Uterus (tissue), 4 donors: ENCODE measurements at places on chromosomes 11 and 22. TPM values are rescaled to one million over a fixed set of nuclear protein-coding genes. Genes with fewer than 3 reads are reported as not detected.
A peak's percentile ranks its signal among the peaks of the same experiment; 100 is the strongest.

- no peak for DNase-seq
Observed at GRCh38 chr22:30717952-30718351, 23.3 kb downstream of the OSBP2 start.

DNA sequence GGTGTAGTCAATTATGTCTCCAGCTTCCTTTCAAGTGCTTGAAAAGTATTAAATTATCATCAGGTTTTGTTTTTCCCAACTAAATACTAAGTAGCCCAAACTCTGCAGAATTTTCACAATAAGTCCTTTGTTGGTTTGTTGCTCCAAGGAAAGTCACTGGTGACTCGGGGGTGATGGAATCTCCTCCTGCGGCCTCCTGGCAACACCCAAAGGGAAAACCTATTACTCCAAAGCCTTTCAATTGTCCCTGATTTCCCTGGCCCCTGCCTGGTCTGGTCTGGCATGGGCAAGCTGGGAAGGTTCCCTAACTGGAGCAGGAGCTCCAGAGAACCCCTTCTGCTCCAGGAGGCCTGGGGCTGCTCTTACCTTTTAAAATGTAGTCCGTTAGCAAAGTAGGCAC is 47.9 kb downstream of the FEZ1 start:
- no peak for DNase-seq

DNA sequence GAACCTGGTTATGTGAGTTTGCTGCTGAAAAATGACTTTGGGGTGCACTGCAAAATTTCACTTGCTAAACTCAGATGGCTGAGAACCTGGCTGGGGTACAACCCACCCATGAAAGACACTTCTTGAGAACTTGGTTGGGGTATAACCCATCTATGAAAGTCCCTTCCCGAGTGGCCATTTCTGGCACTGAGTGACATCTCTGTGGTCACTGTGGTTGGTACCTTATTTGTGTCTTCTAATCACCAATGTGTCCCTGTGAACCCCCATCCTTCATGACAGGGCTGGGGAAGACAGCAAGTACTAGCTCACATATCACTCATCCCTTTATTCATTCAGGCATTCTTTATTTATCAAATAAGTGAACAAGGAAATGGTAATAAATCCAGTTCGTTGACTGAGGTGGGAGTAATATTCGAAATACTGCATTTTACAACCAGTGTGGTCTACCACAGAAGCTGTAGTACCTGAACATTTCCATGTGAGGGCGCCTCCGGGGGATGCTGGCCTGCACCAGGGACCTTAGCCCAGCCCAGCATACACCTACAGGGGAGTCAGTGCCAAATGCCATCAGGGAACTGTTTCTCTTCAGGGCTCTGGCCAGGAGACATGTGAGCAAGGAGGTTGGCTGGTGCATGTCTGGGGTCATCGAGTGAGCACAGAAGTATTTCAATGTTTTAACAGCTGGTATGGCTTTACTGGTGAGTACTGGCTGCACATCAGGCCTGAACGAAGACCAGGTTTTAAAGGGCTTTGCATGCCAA is 122.1 kb downstream of the CSNK2A3 start:
- no peak for DNase-seq

DNA sequence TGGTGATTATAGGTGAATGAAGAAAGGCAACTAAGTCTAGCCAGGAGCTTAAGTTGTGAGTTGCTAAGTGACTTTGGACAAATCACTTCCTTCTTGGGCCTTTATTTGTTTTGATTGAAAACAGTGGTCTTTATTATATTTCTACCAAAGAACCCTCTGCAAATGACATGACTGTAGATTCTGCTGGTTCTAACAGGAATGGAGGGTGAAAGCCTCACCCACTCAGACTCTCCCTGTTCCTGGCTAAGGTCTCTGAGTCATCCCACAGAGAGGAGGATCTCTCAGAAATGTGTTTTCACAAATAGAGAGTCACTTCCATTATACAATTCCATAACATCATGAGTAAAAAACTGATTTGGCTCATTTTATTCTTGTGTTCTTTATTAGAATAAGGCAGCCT is 583.9 kb upstream of the LRRC4C start:
- no peak for DNase-seq

A4GALT gene
- total RNA-seq: 100.0 TPM

DNA sequence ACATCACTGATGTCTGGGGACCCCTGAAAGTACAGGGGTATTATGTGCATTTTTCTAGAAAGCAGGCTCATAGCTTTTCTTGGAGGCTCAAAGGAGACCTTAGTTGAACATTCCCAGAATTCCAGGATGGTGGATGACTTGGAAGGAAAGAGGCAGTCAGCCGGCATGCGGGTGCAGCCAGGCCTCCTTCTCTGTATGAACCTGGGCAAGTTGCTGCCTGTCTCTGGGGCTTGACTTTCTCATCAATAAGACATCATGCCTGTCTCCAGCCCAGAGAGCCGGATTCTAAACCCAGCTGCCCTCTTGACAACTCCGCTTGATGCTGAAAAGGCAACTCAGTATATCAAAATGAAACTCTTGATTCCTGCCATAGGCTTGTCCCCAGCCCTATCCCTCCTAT is 12.6 kb downstream of the MS4A15 start:
- DNase-seq: no peak

RASD2 gene
- 4.9 TPM for total RNA-seq

DNA sequence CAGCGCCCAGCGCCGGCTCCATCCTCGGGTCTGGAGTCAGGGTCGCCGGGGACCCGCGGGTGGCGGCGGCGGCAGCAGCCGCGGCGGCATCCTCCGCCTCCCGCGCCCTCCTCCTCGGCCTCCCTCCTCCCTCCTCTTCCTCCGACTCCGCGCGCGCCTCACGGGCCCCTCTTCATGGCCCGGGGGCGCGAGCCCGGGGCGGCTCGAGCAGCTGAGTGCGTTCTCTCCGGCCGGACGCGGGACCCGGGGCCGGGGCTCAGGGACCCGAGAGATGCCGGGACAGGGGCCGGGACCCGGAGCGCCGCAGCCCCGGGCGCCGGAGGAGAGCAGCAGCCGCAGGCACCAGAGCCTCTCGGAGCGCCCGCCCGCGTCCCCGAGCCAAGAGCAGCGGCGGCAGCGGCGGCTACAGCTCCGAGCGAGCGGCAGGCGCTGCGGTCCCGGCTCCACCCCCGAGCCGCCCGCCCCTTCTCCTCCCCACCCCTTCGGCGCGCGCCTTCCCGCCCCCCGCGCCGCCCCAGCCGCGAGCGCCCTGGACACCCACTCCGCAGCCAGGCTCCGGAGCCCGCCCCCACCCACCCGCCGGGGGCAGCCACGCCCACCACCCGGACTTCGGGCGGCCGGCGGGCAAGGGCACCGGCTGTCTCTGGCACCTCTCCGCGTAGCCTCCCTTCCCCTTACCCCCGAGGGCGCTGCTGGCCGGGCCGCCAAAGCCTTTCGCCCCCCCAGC is at the start of gene CHST1:
Gene CHST1 (minus strand): TSS at position 417 of the 727 bp plus-strand sequence. CDS start 14,699 bp downstream, outside the sequence.
- peak; percentile 45 for DNase-seq

GRCh38 chr11:102364991-102365390 is 18.0 kb downstream of the BIRC2 start:
- DNase-seq: no peak

DNA sequence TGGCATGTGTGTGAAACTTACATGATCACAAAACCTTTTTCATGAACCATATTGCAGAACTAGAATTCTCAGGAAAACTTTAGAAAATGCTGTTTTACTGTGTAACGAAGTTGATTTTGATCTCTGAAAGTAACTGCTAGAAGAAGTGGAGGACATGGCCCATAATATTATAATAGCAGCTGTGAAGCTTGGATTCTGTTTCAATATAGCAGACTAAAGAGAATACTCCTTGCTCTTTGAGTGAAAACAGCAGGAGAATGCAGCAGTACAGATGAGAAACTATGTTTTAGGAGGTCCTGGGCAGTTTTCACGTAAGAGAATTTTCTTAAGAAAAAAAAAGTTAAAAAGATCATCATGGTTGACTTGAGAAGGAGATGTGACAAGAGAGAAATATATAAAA is 76.7 kb upstream of the POU2AF2 start:
- DNase-seq: no peak

DNA sequence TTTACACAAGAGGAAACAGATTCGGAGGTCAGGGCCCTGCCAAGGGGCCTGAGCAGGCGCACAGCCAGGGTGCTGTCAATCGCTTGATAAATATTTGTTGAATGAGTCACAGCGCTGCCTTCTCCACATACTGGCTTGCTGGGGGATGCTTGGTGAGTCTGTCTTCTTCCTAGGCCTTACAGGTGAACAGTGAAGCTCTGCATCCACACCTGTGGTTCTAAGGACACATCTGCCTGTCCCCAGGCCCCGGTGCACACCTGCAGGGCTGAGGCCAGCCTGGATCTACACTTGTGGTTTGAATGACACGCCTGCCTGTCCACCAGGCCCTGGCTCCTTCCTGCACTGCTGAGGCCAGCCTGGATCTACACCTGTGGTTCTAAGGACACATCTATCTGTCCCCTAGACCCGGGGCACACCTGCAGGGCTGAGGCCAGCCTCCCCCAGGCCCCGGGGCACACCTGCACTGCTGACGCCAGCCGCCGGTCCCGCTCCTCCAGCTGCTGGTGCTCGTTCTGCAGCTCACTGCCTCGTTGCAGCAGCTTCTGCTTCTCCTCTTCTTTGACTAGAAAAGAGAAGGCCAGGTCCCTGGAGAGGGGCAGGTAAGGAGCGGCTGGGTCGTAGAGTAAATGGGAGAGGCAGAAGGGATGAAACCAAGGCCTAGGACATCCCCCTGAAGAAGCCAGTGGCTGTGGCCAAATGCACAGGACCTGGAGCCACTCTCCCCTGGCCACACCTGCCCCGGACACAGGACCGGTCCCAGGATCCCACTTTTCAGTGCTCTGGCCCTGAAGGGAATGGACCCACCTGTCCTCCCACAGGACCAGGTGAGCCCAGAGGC is 124.6 kb downstream of the PHF21B start:
- no peak for DNase-seq

GRCh38 chr11:79043726-79044125 is 397.1 kb downstream of the TENM4 start:
- DNase-seq: no peak

GRCh38 chr11:15901054-15901453 is 455.3 kb downstream of the SOX6 start:
- DNase-seq: no peak

DNA sequence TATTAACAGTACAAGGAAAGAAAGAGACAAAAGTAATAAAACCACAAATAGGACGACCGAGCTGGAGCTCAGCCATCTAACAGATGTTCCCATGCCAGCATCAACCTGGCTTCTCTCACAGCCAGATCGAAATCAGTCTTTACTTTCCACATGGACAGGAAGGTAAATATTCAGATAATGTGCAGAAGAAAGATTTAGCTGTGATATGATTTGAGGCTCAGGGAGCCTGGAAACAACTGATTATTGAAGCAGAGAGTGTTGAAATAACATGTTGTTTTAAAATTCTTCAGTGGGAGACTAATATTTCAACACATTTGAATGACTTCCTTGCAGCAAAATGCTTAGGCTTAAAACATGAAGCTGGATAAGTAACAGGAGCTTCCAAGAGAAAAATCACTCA is 546.8 kb downstream of the ETS1 start:
- DNase-seq: no peak

GRCh38 chr11:43278193-43278956 is 33.4 kb upstream of the API5 start:
- DNase-seq: no peak

KCNJ1 gene
- total RNA-seq: not detected

- DNase-seq: no peak
Observed at GRCh38 chr22:32818446-32819115, 17.1 kb downstream of the TIMP3 start.

OR2AT4 gene
- total RNA-seq: not detected

DNA sequence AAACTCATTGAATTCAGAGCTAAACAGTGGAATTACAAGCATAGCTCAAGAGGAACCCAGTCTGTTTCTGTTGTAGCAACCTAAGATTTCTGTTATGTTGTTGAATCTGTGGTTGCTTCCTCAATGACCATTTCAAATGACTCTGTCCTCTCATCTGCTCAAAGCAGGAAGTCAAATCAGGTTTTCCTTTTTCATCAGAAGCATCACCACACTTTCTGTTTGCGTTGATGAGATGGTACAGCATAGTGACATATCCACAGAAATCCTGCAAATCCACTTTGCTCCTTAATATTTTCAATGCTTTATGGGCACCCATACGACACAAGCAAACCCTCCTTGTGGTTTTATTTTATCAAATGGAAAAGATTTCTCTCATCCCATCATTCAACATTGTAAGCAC is 12.6 kb upstream of the UCP2 start:
- no peak for DNase-seq

DNA sequence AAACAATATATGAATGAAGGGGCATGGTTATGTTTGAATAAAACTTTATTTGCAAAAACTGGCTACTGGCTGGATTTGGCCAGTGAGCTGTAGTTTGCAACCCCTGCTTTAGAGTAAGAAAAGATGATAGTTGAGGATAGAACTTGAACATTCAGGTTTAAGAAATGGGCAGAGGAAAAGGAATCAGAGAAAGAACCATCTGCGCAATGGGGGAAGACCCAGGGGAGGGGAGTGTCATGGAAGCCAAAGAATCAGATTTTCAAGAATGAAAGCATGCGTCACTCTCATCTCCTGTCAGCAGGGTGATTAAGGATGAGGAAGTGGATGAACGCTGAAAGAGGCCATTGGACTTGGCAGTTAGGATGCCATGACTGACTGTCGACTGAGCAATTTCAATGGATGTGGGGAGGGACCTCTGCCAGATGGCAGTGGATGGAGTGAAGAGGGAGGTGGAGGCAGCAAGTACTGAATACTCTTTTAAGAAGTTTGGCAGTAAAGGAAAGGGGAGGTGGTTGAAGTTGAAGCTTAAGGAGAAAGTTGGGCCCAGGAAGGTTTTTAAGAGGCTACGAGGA is 21.2 kb downstream of the FAT3 start:
- DNase-seq: no peak

DNA sequence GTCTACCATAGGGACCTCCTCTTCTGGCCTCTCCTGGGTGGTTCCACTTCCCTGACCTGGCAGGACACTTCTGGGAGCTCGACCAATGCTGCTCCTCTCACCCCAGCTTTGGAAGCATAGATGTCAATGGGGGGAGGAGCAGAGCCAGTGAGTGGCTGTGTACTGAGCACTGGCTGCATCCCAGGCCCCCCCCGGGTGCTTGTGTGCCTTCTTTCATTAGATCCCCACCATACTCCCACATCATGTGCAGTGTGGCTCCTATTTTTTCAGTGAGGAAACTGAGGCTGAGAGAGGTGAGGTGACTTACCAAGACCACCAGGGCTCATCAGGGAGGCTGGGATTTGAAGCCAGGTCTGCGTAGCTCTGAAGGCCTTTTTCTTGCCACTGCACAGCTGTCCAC is 44.3 kb downstream of the LRRC32 start:
- DNase-seq: no peak

TRMT2A gene
- 30.9 TPM for total RNA-seq

CHST1 gene
- total RNA-seq: 4.9 TPM

SCT gene
- not detected for total RNA-seq

DNA sequence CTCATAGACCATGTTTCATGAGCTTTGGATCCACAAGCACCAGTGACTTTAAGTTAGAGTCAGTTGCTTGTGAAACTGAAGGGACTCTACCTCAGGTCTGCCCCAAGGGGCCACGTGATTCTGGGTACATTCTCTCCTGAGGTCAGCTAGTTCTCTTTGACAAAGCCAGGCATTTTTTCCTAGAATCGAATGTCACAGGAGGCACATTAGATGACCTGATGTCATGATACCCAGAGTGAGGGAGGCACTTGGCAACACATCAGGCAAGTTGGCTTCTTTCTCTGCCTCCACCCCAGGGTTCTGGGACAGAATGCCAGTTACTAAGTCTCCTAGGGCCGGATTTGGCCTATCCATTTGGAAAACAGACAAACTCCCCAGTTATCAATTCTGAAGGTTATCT is 93.0 kb downstream of the APIP start:
- no peak for DNase-seq

TRMU gene
- total RNA-seq: 17.4 TPM
